ENCODE measurements at places on chromosomes 16 and 17. TPM values are rescaled to one million over a fixed set of nuclear protein-coding genes. Genes with fewer than 3 reads are reported as not detected.

RHBDL1 gene
- 0.28 TPM for total RNA-seq

CCR7 gene
- total RNA-seq, result 0.37 TPM

RNF167 gene
- total RNA-seq, result 43.9 TPM

ZNF469 gene
- total RNA-seq, result 0.03 TPM

ZG16B gene
- total RNA-seq, result not detected

GRCh38 chr16:34802848-34803599, 1343.6 kb downstream of the TP53TG3F start:
- DNase-seq, result no peak
- no peaks in the 10 kb centered on the region for H3K36me3 ChIP-seq
- no peak overlapping the region for H3K27ac ChIP-seq
- H3K27me3 ChIP-seq, result no peaks in the 10 kb centered on the region
- no peak overlapping the region for H3K4me3 ChIP-seq
- no peaks in the 10 kb centered on the region for H3K4me1 ChIP-seq

DNA sequence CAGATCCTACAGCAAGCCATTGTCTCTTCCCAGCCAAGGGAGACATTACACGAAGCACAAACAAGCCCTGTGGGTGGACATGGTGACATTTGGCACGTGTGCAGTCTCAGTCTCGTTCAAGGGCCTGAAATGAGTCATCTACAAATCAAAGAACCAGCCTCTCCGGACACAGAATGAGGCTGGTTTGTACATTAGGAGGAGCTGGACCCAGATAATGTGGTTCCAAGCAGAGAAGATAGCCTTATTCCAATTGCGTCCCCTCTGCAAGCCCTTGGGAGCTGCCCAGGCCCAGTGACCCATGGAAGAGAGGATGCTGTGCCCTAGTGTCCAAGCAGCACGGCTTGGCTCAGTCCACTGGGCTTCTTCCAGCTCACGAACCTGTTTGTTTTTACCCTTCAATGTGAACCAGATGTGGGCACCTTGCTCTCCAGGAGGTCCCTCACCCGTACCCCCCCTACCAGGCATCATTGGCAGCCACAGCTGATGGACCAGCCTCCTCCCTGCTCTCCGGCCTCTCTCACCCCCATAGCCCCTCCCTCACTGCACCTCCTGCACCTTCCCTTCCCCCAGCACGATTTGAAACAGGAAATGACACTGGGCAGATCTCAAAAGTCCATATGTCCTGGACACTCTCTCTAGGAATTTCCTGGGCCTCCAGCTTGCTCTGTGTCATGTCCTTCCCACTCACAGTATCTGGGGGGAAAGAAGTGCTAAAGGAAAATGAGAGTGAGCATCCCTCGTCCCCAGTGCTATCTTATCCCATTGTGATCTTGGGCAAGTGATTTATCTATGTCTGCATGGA, 26.2 kb downstream of the KPNA2 start:
- DNase-seq, result no peak
- no peaks in the 10 kb centered on the region for H3K4me1 ChIP-seq
- no peaks in the 10 kb centered on the region for H3K36me3 ChIP-seq

DNA sequence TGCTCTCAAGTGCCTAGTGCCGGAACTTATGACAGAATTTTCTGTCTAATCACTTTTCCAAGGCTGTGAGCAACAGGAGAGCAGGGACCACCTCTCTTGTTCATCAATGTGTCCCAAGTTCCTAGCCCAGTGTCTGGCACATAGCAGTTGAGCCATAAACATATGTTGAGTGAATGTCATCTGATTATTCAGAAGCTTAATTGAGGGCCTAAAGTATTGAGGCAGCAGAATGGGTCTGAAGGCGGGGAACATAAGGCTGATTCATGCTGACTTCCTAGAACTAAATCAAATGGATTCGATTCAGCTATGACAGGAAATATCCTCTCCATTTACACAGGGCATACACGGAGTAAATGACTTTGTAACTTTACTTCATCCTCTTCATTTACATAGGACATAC, 438.0 kb upstream of the ZFHX3 start:
- peaks cover 10% of the 10 kb centered on the region for H3K4me1 ChIP-seq
- peaks cover 28% of the 10 kb centered on the region for H3K27me3 ChIP-seq
- DNase-seq, result no peak
- no peak overlapping the region for H3K4me3 ChIP-seq
- H3K36me3 ChIP-seq, result no peaks in the 10 kb centered on the region
